ENCODE measurements at places on chromosomes 1 and 21. TPM values are rescaled to one million over a fixed set of nuclear protein-coding genes. Genes with fewer than 3 reads are reported as not detected.

RIMKLA gene
- 1.2 TPM for total RNA-seq

FMO5 gene
- total RNA-seq: 0.39 TPM

NBPF6 gene
- total RNA-seq: not detected

DIPK1A gene
- 15.1 TPM for total RNA-seq

GBP6 gene
- 0.36 TPM for total RNA-seq

KRTAP21-2 gene
- total RNA-seq: not detected

TCEA3 gene
- 14.5 TPM for total RNA-seq

IFI44L gene
- 50.8 TPM for total RNA-seq

RBP7 gene
- not detected for total RNA-seq

LIPI gene
- total RNA-seq: not detected

A3GALT2 gene
- not detected for total RNA-seq

ADGRB2 gene
- 0.32 TPM for total RNA-seq

CD164L2 gene
- not detected for total RNA-seq

IFI44 gene
- 65.9 TPM for total RNA-seq

TSPEAR gene
- total RNA-seq: not detected

NCMAP gene
- total RNA-seq: not detected

C1QB gene
- total RNA-seq: not detected

WLS gene
- not detected for total RNA-seq

MAP7D1 gene
- 212 TPM for total RNA-seq

KPRP gene
- total RNA-seq: not detected

CDK18 gene
- total RNA-seq: 0.27 TPM

GCSAML gene
- 0.16 TPM for total RNA-seq

CD244 gene
- total RNA-seq: 0.70 TPM

TNFSF18 gene
- not detected for total RNA-seq

FMOD gene
- total RNA-seq: not detected

TMEM82 gene
- not detected for total RNA-seq

TAS1R3 gene
- total RNA-seq: 1.2 TPM

LIN28A gene
- total RNA-seq: not detected

IVL gene
- total RNA-seq: not detected

OR2T27 gene
- not detected for total RNA-seq

PTPN14 gene
- total RNA-seq: 20.7 TPM

TNFSF4 gene
- 1.5 TPM for total RNA-seq

PLCH2 gene
- 7.3 TPM for total RNA-seq

SRGAP2C gene
- 34.8 TPM for total RNA-seq

FAAH gene
- total RNA-seq: 5.1 TPM

SLC6A9 gene
- total RNA-seq: 2.6 TPM

PDC gene
- total RNA-seq: not detected

CFHR2 gene
- not detected for total RNA-seq

MYOG gene
- total RNA-seq: not detected

GGPS1 gene
- 30.1 TPM for total RNA-seq

PLOD1 gene
- 26.0 TPM for total RNA-seq

ASAP3 gene
- total RNA-seq: 0.75 TPM

B3GALT5 gene
- not detected for total RNA-seq

NTRK1 gene
- 13.4 TPM for total RNA-seq

MARK1 gene
- total RNA-seq: not detected

LMX1A gene
- total RNA-seq: not detected

TNFAIP8L2 gene
- total RNA-seq: 27.7 TPM

THEM5 gene
- not detected for total RNA-seq

GNG4 gene
- 1.8 TPM for total RNA-seq

BARHL2 gene
- not detected for total RNA-seq

OLIG1 gene
- total RNA-seq: not detected

CLEC20A gene
- not detected for total RNA-seq

MNDA gene
- total RNA-seq: not detected

Data from T-helper 2 cell treated with Interferon-gamma antibody and Interleukin-4, amounts not matched to agents 100 ng/mL and 5 ng/mL, for 36 hours (primary cell).